ENCODE measurements at places on chromosomes 2 and 18. TPM values are rescaled to one million over a fixed set of nuclear protein-coding genes. Genes with fewer than 3 reads are reported as not detected.

The NPPC gene
- total RNA-seq, result 2.0 TPM

The PRKAG3 gene
- total RNA-seq, result not detected

The LHCGR gene
- total RNA-seq, result 1.5 TPM

The LYPD6B gene
- total RNA-seq, result 0.91 TPM

The CYS1 gene
- total RNA-seq, result 0.45 TPM

The LYG2 gene
- not detected for total RNA-seq

The EFEMP1 gene
- 25.0 TPM for total RNA-seq

DNA sequence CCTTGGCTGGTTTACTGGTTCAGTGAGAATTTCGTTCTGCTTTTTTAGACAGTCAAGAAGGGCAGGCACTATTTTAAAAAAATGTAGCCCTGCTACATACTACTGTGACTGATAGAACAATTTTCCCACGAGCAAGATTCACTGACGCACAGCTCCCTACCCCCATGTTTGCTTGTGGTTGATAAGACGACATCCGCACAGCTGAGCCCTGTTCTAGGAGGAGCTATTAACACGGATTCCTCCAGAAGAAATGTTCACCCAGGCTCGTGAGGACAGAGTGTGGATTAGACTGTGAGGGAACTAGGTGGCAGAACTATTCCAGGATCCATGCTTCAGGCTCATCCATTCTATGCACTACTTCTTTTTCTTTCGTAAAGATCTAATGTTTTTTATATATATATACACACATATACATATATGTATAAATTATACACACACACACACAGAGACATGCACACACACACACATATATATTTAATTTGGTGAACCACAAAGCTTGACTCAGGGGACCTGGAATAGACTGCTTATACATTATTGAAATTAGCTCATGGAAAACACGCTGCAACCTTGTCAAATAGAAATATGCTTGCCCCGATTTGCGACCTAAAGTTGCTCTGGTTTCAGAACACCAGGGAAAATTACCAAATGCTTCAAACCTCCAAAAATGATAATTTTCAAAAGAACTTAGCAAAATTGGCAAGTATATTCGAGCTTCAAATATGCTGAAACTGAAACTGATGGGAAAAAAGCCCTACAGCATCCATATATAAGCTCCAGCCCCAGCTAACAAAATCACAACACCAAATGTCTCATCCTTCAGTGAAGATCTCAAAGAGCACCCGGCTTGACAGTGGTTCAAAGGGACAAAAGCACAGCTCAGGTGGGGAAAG, 370.4 kb downstream of the SOCS6 start:
- DNase-seq, result no peak

- no peak for DNase-seq
These were observed 427.7 kb downstream of the TGIF1 start for GRCh38 chr18:3877678-3878077.

DNA sequence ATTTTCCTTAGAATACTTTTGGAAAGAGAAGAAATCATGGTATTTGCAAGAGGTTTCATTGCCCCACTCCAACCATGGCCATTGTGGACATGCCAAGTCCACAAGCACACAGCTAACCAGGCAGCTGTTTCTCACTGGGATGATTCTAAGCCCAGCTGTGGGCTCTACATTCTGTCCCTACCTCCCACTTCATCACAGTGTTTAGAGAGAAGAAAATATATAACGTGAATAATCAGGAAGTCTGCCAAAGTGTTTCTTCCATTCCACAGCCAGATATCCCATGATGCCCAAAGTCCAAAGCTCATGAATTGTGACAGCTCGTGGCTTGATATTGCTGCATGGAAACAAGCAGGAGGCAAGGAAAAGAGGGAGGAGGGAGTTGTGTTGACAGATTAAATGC, 433.7 kb upstream of the GYPC start:
- DNase-seq, result no peak

- DNase-seq, result no peak
These were observed 16.8 kb upstream of the TMEM131 start for GRCh38 chr2:98012561-98012991.

GRCh38 chr2:64913357-64913869, 75.8 kb upstream of the SLC1A4 start:
- no peak for DNase-seq

GRCh38 chr2:203928849-203929248, 7.7 kb upstream of the ICOS start:
- DNase-seq, result no peak

DNA sequence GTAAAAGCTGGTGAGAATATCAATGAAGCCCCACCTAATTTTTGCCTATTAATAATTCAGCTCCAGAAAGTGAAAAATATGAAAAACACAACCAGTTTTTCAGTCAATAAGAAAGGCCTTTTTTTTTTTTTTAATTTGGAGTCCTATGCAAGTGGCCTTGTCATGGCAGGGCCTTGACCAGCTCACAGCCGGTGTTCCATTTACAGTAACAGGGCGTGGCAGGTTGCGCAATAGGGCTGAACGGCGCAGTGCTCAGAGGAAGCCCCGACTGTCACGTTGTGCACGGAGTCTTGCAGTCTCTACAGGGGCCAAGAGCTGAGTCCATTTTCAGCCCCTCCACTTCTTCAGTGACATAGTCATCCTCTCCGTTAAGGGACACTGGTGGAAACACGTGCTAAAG, 184.1 kb upstream of the FN1 start:
- no peak for DNase-seq

GRCh38 chr18:53142005-53142404, 802.0 kb downstream of the DCC start:
- DNase-seq, result no peak

DNA sequence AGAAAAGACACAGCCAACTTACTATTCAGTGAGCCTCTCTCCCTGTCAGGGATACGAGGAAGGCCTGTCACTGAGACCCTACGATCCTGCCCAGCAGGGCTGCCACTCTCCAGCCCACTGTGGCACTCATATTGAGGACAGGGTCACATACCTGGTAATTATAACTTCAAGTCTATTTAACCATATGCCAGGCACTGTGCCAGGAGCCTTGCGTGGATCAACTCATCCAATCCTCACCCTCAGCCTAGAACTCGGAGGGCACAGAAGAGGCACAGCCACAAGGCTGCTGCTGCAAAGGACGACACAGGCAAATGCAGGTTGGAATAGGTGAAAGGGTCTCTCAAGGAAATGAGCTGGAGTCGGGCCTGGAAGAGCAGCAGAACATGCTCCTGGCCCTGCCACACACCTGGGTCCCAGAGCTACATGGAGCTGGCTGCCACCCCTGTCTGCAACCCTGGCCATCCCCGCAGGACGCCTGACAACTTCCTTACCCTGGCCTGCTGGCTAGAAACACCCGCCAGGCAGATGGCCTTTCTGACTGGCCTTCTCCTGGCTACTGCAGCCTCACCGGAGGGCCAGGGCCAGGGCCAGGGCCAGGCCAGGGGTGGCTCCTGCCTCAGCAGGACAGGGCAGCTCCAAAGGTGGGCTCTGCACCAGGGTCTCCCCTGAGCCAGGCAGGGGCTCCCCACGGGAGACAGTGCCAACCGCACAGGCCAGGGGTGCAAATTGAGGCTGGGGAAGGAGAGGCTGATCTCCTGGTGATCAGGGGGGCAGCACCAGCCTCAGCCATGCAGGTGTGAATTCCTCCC, 32.1 kb upstream of the SLC66A3 start:
- no peak for DNase-seq

GRCh38 chr2:68135448-68136320, 22.0 kb upstream of the PNO1 start:
- DNase-seq, result no peak
